ENCODE measurements at places on chromosomes 16 and 17.

DNA sequence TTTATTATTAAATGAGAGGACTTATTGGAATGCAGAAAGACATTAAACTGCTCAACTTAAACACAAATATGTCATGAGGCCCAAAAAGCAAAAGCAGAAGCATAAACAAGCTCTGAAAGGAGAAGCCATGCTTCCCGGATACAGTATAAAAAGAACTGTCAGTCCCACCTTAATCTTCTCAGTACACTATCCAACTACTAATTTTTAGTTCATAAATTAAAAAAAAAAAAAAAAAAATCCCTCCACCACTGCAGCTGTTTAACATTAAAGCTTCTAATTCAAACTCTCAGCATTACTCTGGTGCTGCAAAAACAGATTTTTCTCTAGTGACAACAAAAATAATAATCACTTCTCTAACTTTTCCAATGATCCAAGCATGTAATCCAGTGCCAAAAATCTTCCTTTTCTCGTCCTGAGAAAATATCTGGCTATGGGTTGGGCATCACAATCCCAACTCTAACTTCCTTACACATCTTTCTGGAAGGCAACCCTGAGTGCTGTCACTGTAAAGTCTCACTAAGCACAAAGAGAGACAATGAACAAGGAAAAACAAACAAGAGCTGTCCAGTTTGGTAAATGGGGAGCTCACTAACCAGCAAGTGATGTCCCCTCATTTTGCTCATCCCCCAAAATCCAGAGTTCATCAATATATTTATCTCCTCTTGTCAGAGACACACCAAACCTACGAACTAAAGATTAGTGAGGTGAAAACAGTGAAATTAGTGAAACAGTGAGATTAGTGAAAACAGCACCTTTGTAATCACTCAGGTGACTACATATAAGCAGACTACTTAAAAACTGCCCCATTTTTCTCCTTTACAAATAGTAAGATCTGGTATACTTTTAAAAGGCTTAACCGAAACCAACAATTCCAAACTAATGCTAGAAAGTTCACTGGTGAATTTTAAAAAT is 5.5 kb downstream of the USP32 start:
- DNase-seq, result no peak

DNA sequence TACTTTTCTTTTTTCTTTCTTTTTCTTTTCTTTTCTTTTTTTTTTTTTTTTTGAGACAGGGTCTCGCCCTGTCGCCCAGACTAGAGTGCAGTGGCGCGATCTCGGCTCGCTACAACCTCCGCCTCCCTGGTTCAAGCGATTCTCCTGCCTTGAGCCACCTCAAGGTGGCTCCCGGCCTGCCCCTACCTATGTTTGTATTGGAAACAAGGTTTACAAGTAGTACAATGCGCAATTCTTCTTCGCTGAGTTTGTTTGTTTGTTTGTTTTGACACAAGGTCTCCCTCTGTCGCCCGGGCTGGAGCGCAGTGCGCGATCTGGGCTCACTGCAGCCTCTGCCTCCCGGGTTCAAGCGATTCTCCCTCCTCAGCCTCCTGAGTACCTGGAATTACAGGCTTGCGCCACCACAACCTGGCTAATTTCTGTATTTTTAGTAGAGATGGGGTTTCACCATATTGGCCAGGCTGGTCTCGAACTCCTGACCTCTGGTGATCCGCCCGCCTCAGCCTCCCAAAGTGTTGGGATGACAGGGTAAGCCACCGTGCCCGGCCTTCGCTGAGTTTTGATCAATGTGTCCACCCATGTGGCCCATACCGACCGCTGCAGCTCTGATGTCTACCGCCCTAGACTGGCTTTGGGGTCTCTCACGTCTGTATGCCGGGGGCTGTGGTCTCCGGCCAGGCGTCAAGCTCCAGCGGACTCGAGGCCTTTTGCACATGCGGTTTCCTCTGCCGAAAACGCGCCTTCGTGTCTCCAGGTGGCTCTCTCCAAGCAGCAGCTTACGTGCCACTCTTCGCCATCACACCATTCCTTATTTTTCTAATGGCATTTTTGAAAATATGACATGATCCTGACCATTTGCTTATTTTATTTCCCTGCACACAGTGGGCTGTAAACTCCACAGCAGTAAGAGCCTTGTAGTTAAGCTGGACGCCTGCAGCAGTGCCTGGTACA is 1.1 kb upstream of the YBX2 start:
- no peak for DNase-seq

GRCh38 chr17:2949469-2950044 is 113.8 kb downstream of the OR1D5 start:
- DNase-seq, result no peak

DNA sequence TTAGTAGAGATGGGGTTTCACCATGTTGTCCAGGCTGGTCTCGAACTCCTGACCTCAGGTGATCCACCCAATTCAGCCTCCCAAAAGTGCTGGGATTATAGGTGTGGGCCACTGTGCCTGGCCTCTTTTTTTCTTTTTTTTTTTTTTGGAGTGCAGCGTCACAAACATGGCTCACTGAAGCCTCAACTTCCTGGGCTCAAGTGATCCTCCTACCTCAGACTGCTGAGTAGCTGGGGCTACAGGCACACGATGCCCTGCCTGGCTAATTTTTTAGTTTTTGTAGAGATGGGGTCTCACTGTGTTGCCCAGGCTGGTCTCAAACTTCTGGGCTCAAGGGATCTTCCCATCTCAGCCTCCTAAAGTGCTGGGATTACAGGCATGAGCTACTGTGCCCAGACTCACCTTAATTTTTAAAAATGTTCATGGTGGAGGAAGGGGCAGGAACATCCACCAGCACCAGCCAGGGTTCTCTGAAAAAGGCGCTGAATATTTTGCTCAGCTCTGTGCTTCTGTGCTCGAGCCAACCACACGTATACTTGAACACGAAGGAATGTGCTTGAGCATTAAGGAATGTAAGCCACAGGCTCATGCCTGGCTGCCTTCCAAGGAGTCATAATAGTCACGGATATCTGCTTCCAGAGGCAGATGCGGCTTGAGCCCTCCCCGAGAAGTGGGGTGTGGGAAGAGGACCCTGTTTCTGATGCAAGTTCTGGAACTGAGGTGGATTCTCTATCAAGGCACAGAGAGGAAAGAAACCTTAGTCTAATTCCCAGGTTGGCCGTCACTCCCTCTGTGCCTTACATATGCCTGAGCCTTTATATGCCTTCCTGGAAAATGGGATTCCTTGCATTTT is 65.5 kb upstream of the CREBBP start:
- DNase-seq, result no peak

DNA sequence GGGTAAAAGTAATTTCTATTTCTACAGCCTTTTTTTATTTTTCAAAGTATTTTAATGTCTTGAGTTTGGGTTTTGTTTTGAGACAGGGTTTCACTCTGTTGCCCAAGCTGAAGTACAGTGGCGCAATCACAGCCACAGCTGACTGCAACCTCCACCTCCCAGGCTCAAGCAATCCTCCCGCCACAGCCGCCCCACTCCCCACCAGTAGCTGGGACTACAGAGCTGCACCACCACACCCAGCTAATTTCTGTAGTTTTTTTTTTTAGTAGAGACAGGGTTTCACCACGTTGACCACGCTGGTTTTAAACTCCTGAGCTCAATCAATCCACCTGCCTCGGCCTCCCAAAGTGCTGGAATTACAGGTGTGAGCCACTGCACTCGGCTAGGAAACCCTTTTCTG is 44.0 kb downstream of the TUBD1 start:
- DNase-seq, result no peak

GRCh38 chr16:85915125-85915845 is 16.3 kb downstream of the IRF8 start:
- no peak for DNase-seq

GRCh38 chr16:69327585-69328310 is 2.6 kb downstream of the PDF start:
- no peak for DNase-seq

DNA sequence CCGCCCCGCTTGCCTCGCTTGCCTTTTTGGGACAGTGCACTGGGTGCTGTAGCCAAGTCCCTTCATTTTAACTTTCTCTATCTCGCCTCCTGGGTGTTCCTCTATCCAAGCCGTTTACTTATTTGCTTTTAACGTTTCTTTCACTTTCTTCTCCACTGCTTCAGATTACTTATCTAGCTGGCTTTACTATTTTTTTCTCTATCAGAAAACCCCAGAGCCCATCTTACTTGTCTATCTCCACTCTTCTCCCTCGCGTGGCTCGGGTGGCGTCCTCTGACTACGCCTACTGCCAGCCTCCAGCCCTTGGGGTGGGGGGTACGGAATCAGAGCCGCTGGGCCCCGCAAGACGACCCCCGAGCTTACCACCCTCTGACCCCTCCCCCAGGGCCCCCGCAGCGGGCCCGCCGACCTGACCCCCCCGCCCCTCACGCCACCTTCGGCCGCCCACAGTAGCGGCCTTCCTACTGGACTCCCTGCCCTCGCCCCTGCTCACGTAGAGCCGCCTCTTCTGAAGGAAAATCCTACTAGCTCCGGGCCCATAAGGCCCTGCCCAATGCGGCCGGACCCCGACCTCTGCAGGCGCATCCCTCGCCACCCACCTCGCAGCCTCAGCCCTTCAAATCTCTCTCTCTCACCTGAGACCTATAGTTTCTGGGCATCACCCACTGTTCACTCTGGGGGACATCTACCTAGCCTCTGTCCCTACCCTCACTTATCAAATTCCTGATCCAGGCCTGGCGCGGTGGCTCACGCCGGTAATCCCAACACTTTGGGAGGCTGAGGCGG is 1.0 kb upstream of the SLC12A4 start:
- no peak for DNase-seq

- DNase-seq, result no peak
Measured at GRCh38 chr17:81184555-81184954, 18.5 kb upstream of the AATK start.

GRCh38 chr17:21373696-21374440 is 2.3 kb upstream of the KCNJ12 start:
- no peak for DNase-seq

DNA sequence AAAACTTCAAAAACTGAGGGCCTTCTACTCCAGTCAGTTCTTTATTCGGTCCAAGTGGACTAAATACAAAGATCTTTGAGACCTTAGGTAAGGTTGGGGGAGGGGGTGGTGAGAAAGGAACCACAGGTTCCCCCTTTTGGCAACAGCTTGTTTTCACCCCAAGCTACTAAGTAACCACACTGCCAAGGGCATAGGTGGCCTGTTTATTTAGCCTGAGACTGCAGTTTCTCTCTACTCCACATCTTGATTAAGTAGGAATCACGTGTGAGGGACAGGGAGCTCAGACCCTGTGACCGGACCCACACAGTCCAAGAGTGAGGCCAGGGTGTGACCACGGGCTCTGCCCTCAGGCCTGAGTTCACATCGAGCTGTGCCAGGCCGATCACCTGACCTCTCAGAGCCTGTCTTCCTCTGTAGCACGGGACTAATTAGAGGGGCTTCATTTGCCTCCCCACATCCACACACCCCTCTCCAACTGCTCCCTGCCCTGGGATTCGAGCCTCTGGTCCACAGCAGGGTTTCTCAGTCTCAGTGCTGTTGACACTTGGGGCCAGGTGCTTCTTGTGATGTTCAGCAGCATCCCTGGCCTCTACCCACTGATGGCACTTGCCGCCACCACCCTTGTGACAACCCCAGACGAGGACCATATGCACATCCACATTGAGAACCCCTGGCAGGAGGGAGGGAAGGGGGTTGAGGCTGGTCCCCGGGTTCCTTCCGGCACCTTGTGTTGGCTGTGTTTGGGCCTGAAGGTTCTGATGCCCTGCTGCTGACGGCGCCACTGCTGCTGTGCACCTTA is 17.8 kb downstream of the ST6GALNAC2 start:
- no peak for DNase-seq

DNA sequence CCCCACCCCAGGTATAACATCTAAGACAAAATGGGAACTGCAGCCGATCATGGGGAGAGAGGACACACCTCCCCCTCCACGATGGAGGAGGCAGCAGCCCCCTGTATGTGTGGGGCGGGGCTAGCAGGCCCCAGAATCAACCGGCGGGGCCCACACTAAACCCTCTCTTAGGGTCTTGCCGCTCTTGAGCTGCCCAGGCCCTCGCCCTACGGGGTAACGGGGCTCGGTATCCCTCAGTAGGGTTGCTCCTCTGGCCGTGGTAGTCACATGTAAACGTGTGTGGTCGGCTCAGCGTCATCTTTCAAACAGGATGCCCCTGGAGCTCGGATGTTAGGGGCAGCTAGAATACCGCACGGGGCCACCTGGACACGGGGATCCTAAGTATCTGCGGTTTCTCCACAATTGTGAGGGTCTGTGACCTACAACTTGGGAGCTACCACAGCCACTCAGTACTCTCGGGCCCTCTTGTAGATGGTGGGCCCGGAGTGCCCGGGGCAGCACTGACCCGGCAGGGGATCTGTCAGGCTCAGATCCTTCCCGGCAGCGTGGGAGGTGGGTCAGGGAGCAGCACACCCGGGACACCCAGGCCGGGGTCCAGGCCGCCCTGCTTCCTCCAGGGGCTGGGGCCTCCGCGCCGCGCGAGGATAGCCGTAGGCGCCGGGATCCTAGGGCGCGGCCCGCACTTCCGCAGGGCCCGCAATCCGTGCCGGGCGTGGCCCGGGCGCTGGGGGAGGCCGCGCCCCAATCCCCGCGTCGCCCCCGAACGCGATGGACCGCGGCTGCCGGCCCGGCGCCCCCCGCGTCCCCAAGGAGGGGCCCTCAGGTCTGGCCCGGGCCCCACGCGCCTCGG is 781 bp downstream of the ARHGDIA start:
- DNase-seq, result no peak

DNA sequence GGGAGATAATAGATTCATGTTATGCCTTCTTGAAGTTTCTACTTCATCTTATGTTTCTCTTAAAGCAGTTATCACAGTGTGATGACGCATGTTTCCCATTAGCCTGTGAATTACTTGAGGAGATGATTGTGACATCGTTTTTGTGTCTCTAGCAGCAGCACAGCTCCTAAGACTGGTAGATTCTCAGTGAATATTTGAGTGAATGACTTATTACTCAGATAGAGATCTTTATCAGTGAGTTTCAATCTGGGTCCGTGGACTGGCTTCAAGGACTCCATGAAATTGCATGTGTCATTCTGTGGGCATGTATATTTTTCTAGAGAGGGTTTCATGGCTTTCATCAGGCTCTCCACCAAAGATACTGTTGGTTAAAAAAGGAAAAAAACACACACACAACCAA is 29.9 kb downstream of the YPEL2 start:
- DNase-seq, result no peak

DNA sequence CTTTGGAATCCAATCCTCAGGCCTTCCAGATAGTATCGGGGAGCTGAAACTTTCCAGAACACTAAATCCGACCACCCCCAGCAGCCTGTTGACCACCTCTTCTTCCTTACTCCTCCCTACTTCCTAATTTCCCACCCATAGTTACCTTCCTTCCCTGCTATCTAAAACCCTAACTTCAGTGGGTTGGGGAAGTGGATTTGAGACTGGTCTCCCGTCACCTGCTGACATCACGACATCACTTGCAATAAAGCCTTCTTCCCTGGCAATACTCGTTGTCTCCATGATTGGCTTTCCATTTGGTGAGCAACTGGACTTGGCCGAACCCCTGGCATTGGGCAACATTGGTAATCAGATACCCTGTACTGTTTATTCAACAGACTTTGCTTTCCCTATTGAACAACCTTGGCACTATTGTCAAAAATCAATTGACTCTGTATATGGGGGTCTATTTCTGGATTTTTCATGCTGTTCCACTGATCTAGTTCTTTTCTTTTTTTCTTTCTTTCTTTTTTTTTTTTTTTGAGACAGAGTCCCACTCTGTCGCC is 11.8 kb upstream of the FOXK2 start:
- DNase-seq, result no peak

All from activated CD4-positive, CD25-positive, alpha-beta regulatory T cell (primary cell).